GM23248 (cell line): ENCODE measurements at places on chromosomes 7 and 10. TPM values are rescaled to one million over a fixed set of nuclear protein-coding genes. Genes with fewer than 3 reads are reported as not detected.

GRCh38 chr7:120395526-120396019 lies 122.6 kb downstream of the KCND2 start:
- H3K27ac ChIP-seq = no peak overlapping the region
- H3K36me3 ChIP-seq = no peaks in the 10 kb centered on the region
- no peak for DNase-seq
- no peaks in the 10 kb centered on the region for H3K27me3 ChIP-seq

GRCh38 chr10:58741673-58742072 lies 229.0 kb downstream of the BICC1 start:
- no peaks in the 10 kb centered on the region for H3K27me3 ChIP-seq
- peaks cover 21% of the 10 kb centered on the region for H3K4me1 ChIP-seq
- no peaks in the 10 kb centered on the region for H3K36me3 ChIP-seq
- H3K4me3 ChIP-seq = no peak overlapping the region

WNT8B gene
- total RNA-seq = not detected in 2 replicates

DNA sequence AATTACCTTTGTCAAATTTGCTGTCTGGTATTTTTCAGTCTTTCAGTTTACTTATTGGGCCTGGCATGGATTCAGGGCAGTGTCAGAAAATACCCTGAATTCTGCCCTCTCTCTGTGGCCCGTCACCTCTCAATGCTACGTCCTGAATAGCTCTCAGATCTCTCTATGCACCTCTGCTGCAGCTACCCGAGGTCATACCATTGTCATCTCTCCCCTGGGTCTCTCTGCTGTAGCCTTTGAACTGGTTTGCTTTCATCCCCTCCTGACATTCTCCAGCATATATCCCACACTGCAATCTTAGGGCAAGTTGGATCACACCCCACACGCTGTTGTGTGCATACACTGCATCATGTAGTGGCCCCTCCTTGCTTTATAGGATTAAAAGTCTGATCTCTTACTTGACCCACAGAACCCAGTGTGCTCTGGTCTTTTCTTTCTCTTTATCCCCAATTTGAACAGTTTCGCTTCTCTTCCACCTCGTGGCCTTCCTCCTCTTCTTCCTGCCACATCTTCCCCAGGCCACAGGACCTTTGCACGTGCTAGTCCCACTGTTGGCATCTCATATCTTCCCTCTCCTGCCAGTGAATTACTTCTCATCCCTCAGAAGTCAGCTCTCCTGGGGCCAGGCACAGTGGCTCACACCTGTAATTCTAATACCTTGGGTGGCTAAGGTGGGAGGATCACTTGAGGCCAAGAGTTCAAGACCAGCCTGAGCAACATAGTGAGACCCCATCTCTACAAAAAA lies 372.9 kb downstream of the GALNT17 start:
- H3K4me3 ChIP-seq = no peak overlapping the region
- no peak for DNase-seq
- no peaks in the 10 kb centered on the region for H3K4me1 ChIP-seq
- no peak overlapping the region for H3K27ac ChIP-seq
- H3K36me3 ChIP-seq = no peaks in the 10 kb centered on the region

GRCh38 chr10:123013456-123014419 lies 4.9 kb downstream of the ACADSB start:
- no peak overlapping the region for H3K27ac ChIP-seq
- no peaks in the 10 kb centered on the region for H3K36me3 ChIP-seq
- 0 out of 2 replicates have a peak, but pooled peaks cover 6% of the 10 kb centered on the region for H3K4me1 ChIP-seq

GRCh38 chr7:100642534-100642907 lies 1.2 kb upstream of the TFR2 start:
- H3K27me3 ChIP-seq = no peaks in the 10 kb centered on the region; the same call in 1 of the 2 replicates
- H3K4me1 ChIP-seq = no peaks in the 10 kb centered on the region

DNA sequence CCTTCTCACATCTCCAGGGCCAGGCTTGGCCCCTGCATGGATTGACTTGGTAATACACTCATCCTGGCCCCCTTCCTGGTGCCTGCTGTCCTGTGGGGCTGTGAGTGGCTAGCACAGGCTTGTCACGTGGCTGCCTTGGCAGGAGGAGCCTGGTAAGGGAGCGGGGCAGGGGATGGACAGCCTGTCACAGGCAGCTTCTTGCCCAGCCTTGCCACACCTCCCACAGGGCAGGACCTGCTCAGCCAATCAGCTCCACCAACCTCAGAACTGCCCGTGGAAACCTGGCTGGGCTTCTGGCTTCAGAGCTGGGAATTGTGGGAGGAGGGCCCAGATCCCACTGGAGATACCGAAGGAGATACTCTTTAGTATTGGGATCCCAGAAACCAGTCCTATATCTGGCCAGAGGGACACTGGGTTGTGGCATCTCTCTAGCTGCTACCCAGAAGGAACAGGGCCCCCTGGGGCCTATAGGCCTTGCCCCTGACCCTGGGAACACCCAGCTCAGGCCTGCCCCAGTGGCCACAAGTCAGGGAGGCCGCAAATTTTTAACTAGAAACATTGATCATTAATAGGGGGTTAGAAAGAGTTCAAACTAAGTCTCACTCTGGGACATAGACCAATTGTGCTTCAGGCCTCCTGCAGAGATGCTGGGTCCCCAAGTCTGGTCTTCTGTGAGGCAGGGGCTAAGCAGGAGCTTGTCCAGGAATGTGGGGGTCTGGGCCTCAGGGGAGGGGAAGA lies at the start of gene HOGA1:
Gene HOGA1, plus strand, starts transcription at position 330 of the 738 bp plus-strand sequence. Its CDS starts 315 bp downstream, at position 645.
- no peak within 1 kb of the TSS for H3K4me3 ChIP-seq
- DNase-seq = peak; percentile 62
- peaks cover 4% of the 10 kb centered on the region; the same call in 1 of the 2 replicates for H3K4me1 ChIP-seq
- H3K27ac ChIP-seq = no peak within 1 kb of the TSS

TLX1 gene
- total RNA-seq = not detected in 2 replicates

HTR5A gene
- not detected in 2 replicates for total RNA-seq

GRCh38 chr7:84193747-84194146 lies 842 bp downstream of the SEMA3A start:
- no peaks in the 10 kb centered on the region for H3K27me3 ChIP-seq
- H3K4me1 ChIP-seq = peaks cover 52% of the 10 kb centered on the region

DNA sequence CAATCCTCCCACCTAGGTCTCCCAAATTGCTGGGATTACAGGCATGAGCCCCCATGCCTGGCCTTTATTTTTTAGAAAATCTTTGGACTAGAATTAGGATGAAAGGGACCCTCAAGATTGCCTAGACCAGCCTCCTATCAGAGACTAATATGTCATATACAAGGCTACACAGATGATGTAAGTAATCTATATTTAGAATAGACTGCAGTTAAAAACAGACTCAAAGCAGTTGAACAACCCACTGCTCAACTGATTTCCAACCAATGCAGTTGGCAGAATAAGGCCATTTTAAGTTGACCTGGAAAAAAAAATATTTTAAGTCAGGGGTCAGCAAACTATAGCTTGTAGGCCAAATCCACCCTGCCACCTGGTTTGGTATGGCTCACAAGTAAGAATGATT lies 27.7 kb downstream of the PSPH start:
- H3K36me3 ChIP-seq = 0 out of 2 replicates have a peak, but pooled peaks cover 6% of the 10 kb centered on the region
- H3K4me3 ChIP-seq = no peak overlapping the region
- DNase-seq = no peak
- H3K4me1 ChIP-seq = no peaks in the 10 kb centered on the region
- no peaks in the 10 kb centered on the region for H3K27me3 ChIP-seq

- no peak overlapping the region for H3K4me3 ChIP-seq
- H3K4me1 ChIP-seq = no peaks in the 10 kb centered on the region; the same call in 1 of the 2 replicates
- DNase-seq = no peak
- H3K27ac ChIP-seq = no peak overlapping the region
Observed at GRCh38 chr10:126979311-126979710, 74.1 kb downstream of the DOCK1 start.

ZCWPW1 gene
- 0.89 and 1.9 TPM in 2 replicates for total RNA-seq

PRPS1L1 gene
- not detected in 2 replicates for total RNA-seq

AGAP5 gene
- 2.1 and 3.9 TPM in 2 replicates for total RNA-seq

DNA sequence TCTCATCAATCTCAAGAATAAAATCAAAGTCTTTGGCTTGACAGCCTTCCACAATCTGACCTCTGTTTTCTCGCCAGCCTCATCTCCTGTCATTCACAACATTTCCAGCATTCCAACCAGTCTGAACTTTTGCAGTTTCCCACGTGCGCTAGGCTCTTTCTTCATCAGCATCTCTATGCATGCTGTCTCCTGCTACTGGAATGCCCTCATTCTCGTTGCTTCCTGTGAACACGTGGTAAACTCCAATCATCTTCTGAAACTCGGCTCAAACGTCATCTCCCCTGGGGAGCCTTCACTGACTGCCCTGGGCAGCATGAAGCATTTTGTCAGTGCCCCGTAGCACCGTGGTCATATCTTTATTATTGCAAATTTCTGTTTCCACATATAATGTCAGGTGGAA lies 12.2 kb upstream of the RSBN1L start:
- H3K27me3 ChIP-seq = no peaks in the 10 kb centered on the region
- no peak overlapping the region for H3K4me3 ChIP-seq
- H3K27ac ChIP-seq = peak overlapping the region; percentile 46
- peaks cover 22% of the 10 kb centered on the region for H3K4me1 ChIP-seq

GRCh38 chr7:30904561-30904960 lies 7.1 kb upstream of the AQP1 start:
- no peak overlapping the region for H3K4me3 ChIP-seq
- no peak for DNase-seq
- H3K36me3 ChIP-seq = no peaks in the 10 kb centered on the region
- H3K4me1 ChIP-seq = peaks cover 26% of the 10 kb centered on the region
- no peaks in the 10 kb centered on the region for H3K27me3 ChIP-seq

GRCh38 chr7:139854803-139855497 lies 25.9 kb downstream of the TBXAS1 start:
- no peaks in the 10 kb centered on the region for H3K27me3 ChIP-seq
- no peaks in the 10 kb centered on the region for H3K36me3 ChIP-seq
- no peak for DNase-seq
- H3K27ac ChIP-seq = no peak overlapping the region
- H3K4me3 ChIP-seq = no peak overlapping the region

GPER1 gene
- 3.4 and 6.7 TPM in 2 replicates for total RNA-seq

GRCh38 chr7:2008101-2008935 lies 224.4 kb downstream of the MAD1L1 start:
- no peak overlapping the region for H3K27ac ChIP-seq
- H3K4me1 ChIP-seq = no peaks in the 10 kb centered on the region
- no peak overlapping the region for H3K4me3 ChIP-seq
- H3K27me3 ChIP-seq = no peaks in the 10 kb centered on the region
- DNase-seq = no peak

DNA sequence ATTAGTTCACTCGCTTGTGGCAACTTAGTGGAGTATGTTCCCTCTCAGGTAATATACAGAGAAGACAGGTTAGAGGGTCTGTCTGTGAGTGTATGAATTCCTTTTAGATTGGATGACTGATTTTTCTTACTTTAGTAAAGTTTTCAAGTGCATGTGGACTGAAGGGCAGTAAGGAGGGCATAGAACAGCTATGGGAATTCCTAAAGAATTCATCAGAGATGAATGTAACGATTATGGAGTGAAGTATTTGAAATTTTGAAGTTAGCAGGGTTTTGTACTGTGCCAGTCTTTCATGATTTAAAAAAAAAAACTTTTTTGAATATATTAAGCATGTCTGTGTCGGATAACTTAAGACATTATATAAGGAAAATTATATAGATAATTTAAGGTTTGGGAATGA lies 15.5 kb downstream of the MAPK8 start:
- peak; percentile 21 for DNase-seq
- no peak overlapping the region for H3K27ac ChIP-seq
- no peaks in the 10 kb centered on the region for H3K36me3 ChIP-seq
- H3K27me3 ChIP-seq = no peaks in the 10 kb centered on the region
- H3K4me1 ChIP-seq = peaks cover 10% of the 10 kb centered on the region

- 0 out of 2 replicates have a peak, but pooled peaks cover under 1% of the 10 kb centered on the region for H3K36me3 ChIP-seq
- DNase-seq = peak; percentile 96
- peaks cover 42% of the 10 kb centered on the region for H3K4me1 ChIP-seq
- H3K27ac ChIP-seq = peak overlapping the region; percentile 92
- H3K27me3 ChIP-seq = no peaks in the 10 kb centered on the region
- H3K4me3 ChIP-seq = peak overlapping the region; percentile 70
Observed at GRCh38 chr10:84424731-84425167, 96.4 kb downstream of the CCSER2 start.

DNA sequence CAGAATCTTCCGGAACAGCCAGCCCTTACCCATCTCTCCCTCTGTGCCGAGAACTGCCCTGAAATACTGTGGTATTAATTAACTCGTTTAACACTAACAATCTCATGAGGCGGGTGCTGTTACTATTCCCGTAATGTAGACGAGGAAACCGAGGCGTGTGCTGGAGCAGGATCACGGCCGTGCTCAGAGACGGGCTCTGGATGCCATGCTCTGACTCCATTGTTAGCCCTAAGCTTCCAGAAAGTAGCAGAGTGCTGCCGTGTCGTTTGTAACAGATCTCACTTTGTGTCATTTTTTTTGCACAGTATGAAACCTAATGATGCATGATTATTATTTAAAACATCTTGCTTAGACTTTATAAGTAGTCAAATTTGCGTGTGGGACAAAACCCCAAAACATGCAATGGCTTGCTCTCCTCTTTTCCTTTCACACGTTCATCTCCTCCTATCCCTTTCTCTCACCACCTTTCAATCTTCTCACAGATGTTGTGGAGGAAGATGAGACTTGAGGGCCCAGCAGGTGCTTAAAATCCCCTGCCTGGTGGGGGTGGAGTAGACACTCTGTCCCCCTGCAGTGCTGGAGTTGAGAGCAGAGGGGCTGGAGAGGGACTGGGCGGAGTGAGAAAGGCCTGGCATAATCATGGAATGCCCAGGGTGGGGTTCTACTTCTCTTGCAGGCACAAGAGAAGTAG lies 482 bp upstream of the ACTR3C start:
- no peak overlapping the region for H3K4me3 ChIP-seq
- 0 out of 2 replicates have a peak, but pooled peaks cover 9% of the 10 kb centered on the region for H3K27me3 ChIP-seq
- no peak overlapping the region for H3K27ac ChIP-seq
- no peaks in the 10 kb centered on the region for H3K36me3 ChIP-seq
- no peaks in the 10 kb centered on the region for H3K4me1 ChIP-seq

GRCh38 chr7:132464740-132465139 lies 111.5 kb downstream of the PLXNA4 start:
- H3K27me3 ChIP-seq = peaks cover 8% of the 10 kb centered on the region; the same call in 1 of the 2 replicates
- no peak overlapping the region for H3K27ac ChIP-seq
- no peak overlapping the region for H3K4me3 ChIP-seq
- peak; percentile 17 for DNase-seq
- no peaks in the 10 kb centered on the region for H3K36me3 ChIP-seq

DNA sequence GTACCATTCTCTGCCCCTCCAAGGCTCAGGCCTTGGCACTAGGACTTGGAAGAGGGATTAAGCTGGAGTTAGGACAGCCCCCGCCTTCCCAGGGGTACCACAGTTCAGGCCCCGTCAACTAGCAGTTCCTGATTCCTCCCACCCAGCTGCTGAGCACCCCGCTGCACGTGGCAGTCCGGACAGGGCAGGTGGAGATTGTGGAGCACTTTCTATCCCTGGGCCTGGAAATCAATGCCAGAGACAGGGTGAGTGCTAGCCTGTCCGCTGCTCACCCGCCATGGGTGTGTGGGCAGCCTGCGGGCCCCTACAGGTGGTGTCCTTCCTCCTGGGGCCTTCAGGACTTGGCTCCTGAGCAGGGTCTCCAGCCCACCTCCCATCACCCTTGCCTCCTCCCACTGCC lies 2.0 kb upstream of the HOGA1 start:
- no peak overlapping the region for H3K4me3 ChIP-seq
- H3K36me3 ChIP-seq = no peaks in the 10 kb centered on the region
- no peak for DNase-seq
- H3K4me1 ChIP-seq = peaks cover 4% of the 10 kb centered on the region; the same call in 1 of the 2 replicates
